Right cardiac atrium (tissue), 5 donors: ENCODE measurements at places on chromosomes 11 and 22.
A peak's percentile ranks its signal among the peaks of the same experiment; 100 is the strongest.

GRCh38 chr11:32616903-32617302, 33.3 kb downstream of the EIF3M start:
- DNase-seq, result no peak

- DNase-seq, result no peak
These were observed 111.5 kb downstream of the RPL27A start for GRCh38 chr11:8794126-8794525.

GRCh38 chr11:76666408-76666807, 4.1 kb downstream of the LRRC32 start:
- peak; percentile 87 for DNase-seq

- no peak for DNase-seq
These were observed 62.7 kb downstream of the DBX1 start for GRCh38 chr11:20097319-20098221.

DNA sequence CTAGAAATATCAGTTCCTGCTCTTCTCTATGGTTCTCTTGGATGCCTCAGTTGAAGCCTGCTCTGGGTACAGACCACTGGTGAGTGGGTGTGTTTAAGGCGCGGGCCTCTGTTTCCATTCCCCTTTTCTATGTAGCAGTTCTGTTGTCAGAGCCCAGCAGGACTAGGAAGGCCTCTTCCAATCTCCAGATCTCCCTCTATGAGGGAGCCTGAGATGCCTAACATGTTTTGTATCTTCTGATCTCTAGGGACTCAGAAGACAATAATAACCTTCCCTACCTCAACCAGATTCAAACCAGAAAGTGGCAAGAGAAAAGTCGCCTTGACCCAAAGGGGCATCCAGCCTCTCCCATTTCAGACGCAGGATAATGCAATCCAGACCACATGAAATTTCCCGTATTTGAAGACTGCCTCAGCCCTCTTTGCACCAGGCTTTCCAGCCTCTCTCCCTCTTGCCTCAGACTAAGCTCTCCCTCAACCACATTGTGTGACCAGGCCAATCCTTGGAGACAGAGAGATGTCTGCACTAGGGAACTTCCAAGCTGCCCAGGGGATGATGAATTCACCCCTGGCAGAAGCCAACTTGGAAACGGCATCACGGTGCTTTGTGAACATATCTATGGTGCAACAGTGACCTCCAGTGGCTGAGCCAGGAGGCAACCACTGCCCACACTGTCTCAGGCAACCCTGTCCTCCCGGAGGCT, 150.1 kb upstream of the UBASH3B start:
- DNase-seq, result peak; percentile 81

DNA sequence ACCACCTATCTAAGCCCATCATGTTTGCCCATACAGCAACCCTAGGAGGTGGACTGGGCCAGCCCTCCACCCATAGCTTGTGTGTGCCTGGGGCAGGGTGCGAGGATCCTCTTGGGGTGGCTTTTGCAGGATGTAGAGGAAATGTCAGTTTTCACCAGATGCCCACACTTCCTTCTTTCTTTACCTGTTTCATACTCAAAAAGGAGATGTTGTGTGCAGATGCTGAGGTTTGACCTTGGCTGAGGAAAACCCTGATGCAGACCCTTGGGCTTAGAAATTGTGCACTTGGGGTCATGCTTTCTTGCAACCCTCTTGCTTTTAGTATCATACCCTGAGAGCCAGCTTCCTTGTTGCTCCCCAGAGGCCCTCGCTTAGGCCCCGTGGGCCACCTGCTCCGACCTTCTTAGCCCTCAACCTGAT, 2.2 kb downstream of the HTR3A start:
- no peak for DNase-seq

GRCh38 chr22:40044870-40045834, 50.4 kb downstream of the FAM83F start:
- DNase-seq, result peak; percentile 82

DNA sequence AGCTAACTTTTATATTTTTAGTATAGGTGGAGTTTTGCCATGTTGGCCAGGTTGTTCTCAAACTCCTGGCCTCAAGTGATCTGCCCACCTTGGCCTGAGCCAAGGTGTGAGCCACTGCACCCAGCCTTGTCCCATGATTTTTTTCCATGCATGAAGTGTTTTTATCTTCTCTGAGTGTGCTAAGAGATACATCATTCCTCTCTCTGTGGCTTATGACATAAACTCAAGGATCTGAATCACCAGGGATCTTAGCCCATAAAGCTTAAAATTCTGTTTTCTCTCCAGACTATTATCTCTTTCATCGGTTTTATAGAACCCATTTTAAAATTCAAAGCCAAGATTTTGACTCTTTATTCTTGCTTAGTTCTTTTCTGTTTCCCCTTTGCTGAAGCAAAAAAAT, 48.4 kb upstream of the C11orf58 start:
- DNase-seq, result no peak

DNA sequence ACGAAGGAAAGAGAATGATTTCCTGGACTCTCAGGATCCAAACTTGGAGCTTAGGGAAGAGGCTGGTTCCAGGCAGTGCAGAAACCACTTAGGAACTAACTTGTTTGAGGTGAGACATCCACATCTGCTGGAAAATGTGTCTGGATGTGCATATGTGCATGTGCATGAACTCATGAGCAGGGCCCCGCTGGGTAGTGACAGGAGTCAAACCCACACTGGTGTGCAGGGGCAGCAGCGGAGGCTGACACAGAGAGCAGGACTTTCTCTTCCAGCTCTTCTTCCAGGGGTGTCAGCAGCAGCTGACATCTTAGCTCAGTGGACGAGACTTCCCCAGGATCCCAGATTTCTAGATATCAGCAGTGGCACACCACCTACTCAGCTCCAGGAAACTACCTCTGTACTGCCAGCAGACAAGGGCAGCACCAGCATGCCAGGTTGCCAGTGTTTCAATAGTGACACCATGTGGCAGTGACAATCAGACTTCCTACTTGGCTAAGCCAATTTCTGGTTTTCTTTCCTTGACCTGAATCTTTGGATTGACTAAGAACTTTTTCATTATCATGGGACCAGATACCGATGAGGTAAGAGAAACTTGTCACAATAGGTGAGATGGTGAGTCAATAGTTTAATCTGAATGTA, 227.5 kb upstream of the ZC3H12C start:
- no peak for DNase-seq

DNA sequence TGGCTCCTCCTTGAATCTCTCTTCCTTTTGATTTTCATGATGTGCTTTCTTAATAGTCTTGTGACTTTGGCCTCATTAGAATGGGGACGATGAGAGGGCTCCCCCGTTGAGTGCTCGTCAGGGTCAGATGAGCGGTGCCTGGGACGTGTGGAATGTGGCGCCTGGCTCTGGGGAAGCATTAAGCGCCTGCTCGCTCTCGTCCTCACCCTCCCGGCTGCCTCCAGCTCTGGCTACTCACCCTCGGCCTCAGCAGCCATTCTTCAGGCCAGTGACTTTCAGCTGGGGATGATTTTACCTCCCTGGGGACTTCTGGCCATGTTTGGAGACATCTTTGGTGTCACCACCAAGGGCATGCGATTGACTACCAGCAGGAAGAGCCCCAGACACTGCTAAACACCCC, 69.7 kb downstream of the RPS6KA4 start:
- DNase-seq, result no peak

GRCh38 chr11:59754494-59754858, 700 bp upstream of the STX3 start:
- no peak for DNase-seq

GRCh38 chr11:122209619-122210366, 93.8 kb upstream of the BLID start:
- DNase-seq, result peak; percentile 68

DNA sequence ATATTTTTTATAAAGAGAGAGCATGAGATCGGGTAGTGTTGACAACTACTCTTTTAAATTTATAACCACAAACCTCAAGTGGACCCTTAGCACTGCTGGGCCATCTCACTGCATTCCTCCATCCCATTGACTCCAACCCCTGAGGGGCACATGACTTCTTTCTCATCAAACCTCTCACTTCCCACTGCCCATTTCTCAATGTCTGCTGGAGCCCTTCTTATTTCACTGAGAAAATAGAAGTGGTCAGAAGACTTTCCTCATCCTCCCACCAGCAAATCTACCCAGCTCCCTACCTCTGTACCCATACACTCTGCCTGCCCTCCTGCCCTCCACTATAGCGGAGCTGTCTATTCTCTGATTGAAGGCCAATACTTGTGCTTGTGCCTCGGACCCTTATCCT, 370.6 kb upstream of the MPPED2 start:
- DNase-seq, result no peak

DNA sequence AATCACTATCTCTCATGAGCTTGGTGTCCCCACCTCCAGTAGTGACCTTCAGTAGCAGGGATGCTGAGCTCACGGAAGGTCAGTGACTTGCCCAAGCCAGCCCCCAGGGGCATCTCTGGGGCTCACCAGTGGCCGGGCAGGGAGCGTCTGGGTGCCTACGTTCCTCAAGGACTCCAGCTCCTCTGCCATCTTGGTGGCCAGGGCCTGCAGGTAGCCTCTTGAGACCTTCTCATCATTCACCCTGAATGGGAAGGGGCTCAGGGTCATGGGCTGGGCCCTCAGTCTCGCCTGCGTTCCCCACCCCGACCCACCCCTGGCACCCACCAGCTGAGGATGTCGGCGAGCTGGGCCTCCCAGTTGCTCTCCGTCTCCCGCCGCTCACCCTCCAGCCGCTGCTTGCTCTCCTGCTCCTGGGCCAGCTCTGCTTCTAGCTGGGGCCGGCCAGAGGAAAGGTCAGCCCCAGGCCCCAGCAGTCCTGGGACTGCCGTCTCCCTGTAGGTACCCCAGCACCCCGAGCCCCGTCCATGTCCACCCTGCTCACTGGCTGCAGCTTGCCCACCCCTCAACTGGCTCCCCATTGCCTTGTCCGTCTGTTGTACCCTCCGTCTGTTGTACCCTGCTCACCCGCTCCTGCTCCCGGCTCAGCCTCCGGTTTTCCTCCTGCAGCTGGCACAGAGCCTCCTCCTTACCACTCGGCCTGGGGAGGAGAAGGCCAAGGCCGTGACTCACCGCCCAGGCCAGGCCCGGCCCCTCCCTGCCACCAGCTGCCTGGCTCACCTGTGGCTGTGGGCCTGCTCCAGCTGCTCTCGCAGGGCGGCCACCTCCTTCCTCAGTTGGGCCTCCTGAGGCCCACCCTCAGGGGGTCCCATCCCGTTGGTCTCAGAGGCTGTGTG, 9.5 kb downstream of the CDC42BPG start:
- no peak for DNase-seq

GRCh38 chr22:44668190-44668885, 33.7 kb upstream of the PRR5 start:
- peak; percentile 56 for DNase-seq

GRCh38 chr11:1390569-1391164, 933 bp downstream of the BRSK2 start:
- DNase-seq, result peak; percentile 34

DNA sequence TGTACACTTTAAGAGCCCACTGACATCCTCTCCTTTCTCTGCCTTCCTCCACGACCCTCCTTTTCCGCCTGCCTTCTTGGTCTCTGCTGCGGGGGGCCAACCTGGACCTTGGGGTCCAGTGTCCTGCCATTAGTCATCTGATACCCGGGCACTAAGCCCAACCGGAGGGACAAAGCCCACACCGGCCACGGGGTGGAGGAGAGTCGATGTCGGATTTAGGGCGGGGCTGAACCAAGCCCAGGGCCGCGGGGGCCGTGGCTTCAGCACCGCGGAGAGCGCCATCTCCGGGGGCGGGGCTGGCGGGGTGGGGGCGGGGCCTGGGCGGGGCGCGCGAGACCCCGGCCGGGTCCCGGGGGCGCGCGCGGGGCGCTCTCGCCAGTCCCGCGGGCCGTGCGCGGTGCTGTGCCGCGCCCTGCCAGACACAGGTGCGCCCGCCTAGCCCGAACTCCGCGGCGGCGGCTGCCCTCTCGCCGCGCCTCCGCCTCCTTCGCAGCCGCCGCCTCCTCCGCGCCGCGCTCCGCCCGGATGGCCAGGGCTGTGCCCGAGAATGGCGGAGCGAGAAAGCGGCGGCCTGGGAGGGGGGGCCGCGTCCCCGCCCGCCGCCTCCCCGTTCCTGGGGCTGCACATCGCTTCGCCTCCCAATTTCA, at the start of gene MAPK8IP1:
MAPK8IP1 (plus strand) TSS at position 378 of the 647 bp plus-strand sequence; CDS start at position 548, 170 bp downstream.
- peak; percentile 86 for DNase-seq

DNA sequence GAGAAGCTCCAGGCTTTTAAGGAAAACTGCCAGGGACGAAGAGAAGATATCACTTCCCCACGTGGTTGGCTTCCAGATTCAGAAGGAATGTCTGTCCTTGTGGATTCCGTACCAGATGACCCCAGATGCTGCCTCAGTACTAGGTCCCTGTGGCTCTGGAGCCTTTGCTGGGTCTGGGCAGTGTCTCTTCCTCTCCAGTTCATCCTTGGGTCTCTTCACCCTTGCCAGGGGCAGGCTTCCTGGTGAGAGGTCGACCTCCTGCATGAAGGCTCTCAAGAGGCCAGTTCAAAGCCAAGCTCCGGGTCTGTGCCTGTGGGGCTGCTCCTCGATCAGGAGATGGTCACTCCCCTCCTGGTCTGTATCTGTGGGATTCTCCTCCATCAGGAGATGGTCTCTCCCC, 74.7 kb upstream of the B3GAT1 start:
- no peak for DNase-seq

- no peak for DNase-seq
These were observed 38.4 kb downstream of the MOB2 start for GRCh38 chr11:1447845-1448825.

DNA sequence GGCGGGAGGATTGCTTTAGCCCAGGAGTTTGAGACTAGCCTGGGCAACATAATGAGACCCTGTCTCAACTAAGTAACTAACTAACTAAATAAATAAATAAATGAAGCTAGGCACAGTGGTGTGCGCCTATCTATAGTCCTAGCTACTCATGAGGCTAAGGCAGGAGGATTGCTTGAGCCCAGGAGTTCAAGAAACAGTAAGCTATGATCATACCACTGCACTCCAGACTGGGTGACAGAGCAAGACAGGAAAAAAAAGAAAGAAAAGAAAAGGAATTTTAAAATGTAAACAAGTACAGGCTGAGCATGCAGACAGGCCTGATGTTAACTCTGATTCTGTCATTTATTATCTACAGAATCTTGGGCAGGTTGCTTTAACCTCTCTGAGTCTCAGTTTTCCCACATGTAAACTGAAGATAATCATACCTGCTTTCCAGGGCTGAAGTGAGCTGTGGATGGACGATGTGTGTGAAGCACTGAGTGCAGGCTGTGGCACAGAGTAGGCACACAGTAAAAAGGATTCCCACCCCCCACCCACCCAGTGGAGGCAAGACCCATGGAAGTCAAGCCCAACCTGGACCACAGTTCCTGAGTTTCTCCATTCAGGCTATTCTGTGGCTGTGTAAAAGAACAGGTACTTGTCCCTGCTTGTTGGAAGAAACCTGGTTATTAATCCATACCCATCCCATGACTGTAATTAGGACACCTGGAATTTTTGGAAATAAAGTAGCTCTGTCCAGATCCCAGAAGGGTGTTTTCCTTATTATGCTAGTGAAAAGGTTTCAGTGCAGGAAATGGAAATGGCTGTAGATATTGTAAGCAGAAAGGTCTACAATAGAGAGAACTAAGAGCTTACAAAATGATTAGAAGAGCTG, 18.7 kb upstream of the SCUBE2 start:
- DNase-seq, result no peak

DNA sequence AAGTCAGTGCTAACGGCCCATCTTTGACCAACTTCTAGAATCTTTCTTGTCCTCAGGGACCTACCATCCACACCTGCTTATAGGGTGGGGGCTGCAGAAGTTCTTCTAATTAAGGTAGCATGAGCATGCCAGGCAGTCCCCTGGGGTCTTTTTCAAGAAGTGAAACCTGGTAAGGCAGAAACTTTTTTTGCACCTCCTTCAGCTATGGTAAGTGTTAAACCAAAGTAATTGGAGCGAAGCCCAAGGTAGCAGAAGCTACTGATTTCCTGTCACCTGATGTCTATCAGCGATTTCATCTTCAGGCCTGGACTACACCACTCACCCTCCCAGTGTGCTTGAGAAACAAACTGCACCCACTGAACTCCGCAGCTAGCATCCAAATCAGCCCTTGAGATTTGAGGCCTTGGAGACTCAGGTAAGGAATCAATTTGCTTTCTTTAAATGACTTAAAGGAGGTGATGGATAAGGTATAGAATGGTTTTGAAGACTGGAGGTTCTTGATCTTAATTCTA, at the start of gene MS4A1:
MS4A1 (plus strand) TSS at position 317 of the 512 bp plus-strand sequence. CDS start 6,528 bp downstream, outside the sequence.
- no peak for DNase-seq
